ENCODE measurements at places on chromosomes 4 and X.

DNA sequence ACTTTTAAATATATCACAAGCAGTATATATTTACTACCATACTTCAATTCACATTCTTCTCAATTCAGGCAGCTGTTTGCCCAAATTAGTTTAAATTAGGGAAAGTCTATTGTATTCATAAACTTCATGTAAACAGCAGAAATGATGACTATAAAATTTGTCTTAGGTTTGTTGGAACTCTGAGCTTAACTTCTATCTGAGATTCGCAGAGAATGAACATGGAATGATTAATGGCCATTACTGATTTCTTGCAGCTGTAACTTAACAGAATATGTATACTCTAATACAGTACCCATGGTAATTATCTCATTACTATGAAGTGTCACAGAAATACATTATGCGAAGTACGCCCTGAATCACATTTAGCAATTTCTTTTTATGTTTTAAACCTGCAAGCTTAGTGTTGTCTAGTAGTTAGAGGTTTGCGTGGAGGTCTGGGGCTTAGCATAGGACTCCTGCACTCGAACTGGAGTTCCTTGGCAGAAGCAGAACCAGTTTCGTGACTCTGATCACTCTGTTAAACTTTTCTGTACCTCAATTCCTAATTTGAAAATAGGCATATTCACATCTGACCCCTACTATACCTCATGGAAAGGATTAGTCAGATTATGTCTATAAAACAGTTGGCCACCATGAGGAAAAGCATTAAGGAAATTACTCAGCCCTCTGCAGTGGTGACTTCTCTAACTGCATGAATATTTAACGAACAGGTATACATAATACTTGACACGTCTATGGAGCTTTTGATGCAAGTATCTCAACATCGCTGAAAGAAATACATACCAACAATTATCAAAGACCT, 243.2 kb downstream of the MGST2 start:
- no peak for DNase-seq

- DNase-seq, result no peak
These were observed 16.3 kb upstream of the DRD5 start for GRCh38 chr4:9765091-9765490.

- DNase-seq, result no peak
These were observed 71.4 kb downstream of the GBA3 start for GRCh38 chr4:22764183-22764582.

DNA sequence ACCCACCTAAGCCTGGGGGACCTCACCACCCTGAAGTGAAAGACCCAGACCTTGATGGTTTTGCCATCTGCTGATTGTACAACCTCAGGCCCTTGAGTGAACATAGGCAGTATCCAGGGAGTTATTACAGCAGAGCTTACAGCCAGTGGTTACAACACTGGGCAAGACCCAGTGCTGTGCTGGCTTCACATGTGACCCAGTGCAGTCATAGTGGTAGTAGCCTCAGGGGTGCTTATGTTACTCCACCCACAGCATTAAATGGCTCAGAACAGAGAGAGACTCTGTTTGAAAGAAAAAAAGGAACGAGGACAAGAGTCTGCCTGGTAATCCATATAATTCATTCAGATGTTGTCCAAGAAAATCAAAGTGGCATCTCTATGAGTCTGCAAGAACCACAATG, 45.2 kb upstream of the DACH2 start:
- no peak for DNase-seq
